Tibial nerve (tissue), 4 donors: ENCODE measurements at places on chromosomes 7 and 10. TPM values are rescaled to one million over a fixed set of nuclear protein-coding genes. Genes with fewer than 3 reads are reported as not detected.
A peak's percentile ranks its signal among the peaks of the same experiment; 100 is the strongest.

DNA sequence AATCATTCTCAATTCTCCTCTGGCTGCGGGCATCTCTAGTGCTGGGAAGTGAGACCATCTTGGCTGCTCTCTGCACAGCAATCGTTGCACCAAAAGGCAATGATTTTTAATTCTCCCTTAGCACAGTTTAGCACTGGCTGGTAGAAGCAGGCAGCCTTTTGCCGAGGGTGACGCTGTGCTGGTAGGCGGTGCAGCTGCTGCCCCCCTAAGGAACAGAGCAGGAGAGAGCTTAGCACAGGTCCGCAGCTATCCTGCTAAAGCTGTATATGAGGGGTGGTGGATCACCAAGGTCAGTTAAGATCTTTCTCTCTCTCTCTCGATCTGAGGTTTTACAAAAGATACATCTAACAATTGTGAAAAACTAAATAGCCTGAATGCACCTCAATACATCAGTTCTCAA lies 390.1 kb downstream of the GATA3 start:
- H3K27me3 ChIP-seq = no peaks in the 10 kb centered on the region
- no peak overlapping the region for H3K27ac ChIP-seq
- no peaks in the 10 kb centered on the region for H3K4me1 ChIP-seq
- no peak overlapping the region for H3K4me3 ChIP-seq

DNA sequence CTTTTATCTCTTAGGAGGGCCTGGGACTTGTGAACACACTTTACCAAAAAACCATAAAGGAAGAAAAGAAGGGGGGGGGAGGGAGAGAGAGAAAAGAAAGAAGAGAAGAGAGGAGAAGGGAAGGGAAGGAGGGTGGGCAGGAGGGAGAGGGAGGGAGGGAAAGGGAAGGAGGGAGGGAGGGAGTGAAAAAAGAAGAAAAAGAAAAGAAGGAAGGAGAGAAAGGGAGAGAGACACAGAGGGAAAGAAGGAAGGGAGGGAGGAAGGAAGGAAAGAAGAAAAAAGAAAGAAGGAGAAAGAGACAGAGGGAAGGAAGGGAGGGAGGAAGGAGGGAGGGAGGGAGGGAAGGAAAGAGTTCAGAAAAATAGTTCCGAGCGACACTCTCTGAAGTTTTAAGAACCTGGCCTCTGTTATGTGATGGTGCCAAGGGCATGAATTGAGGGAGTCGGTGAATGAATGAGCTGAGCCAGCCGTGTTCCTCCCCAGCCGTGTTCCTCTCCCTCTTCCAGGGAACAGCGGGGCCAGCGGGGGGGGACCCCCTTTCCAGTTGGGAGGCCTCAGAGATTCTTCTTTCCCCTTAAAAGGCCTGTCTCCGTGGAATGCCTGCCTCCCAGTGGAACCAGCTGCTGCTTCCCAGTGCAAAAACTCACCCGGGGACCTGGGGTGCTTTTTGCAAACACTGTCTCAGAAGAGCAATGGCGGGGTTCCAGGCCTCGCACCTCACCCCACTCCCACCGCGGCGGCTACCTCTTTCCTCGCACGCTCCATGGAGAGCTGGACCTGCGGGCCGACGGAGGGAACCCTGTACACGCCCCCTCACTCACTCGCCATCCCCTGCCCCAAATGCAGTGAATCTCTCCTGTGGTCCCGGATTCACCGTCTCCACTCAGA lies 84.1 kb downstream of the FOXL3 start:
- H3K27ac ChIP-seq = no peak overlapping the region
- H3K4me1 ChIP-seq = no peaks in the 10 kb centered on the region
- H3K27me3 ChIP-seq = peaks cover 24% of the 10 kb centered on the region
- H3K36me3 ChIP-seq = no peaks in the 10 kb centered on the region
- peak; percentile 6 for DNase-seq

Gene ABCF2
- total RNA-seq = 35.2 TPM

DNA sequence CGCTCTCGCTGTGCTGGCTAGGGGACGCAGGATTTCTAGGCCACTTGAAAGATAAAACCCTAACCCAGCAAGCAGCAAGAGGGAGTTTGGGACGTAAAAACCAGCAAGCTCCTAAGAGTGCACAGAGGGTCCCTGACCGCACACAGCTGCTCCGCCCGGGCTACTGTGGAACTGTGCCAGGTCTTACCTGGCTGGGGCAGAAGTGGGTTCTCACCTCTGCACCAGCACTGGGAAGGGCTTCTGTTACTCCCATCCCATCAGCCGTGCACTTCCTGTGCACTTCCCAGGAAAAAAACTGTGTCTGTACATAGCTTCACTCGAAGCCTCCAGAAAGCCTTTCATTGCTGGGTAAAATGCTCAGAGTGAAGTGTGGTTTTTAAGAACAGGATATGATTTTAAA lies 45.9 kb upstream of the PTF1A start:
- H3K4me3 ChIP-seq = no peak overlapping the region
- no peak overlapping the region for H3K27ac ChIP-seq
- no peaks in the 10 kb centered on the region for H3K27me3 ChIP-seq
- no peaks in the 10 kb centered on the region for H3K36me3 ChIP-seq

DNA sequence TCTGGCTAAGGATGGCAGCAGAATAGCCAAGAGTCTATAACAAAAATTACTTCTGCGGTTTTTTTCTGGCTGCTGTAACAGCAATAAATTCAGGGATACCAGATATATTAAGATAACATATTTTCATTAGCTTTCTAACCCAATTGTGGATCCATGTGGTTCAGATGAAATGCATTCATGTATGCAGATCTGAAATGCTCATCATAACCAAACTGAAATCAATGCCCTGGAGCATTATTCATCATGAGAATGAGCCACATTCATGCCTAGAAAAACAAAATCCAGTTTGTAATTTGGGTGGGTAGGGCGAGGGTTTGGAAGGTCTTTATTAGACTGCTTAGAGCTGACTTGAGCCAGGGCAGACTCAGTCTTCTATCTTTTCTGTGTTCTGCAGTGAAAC lies 69.8 kb upstream of the SEMA3A start:
- DNase-seq = no peak
- H3K4me3 ChIP-seq = no peak overlapping the region
- H3K27ac ChIP-seq = no peak overlapping the region
- peaks cover 4% of the 10 kb centered on the region for H3K4me1 ChIP-seq
- no peaks in the 10 kb centered on the region for H3K36me3 ChIP-seq

GRCh38 chr7:39696631-39697030 lies 73.3 kb downstream of the RALA start:
- H3K36me3 ChIP-seq = peaks cover 4% of the 10 kb centered on the region
- peaks cover 9% of the 10 kb centered on the region for H3K4me1 ChIP-seq
- H3K27me3 ChIP-seq = no peaks in the 10 kb centered on the region
- DNase-seq = no peak

DNA sequence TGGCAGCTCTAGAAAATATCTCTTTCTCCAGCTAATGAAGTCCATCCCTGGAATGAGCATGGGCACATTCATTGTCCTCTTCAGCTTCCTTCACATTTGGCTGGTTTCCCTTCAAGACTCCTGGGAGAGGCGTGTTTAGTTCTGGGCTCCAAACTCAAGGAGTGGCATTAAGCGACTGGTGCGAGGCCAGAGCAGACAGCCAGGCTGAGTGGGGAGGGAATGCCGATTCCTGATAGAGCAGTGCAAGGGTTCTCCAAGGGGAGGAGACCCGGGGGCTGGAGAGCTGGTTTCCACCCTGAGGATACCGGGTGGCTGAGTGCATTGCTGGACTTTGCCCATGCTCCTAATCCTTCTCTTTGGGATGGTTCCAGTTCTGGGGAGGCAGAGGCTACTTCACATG lies 372.1 kb downstream of the RPS24 start:
- no peak for DNase-seq
- peaks cover 4% of the 10 kb centered on the region for H3K4me1 ChIP-seq
- H3K36me3 ChIP-seq = no peaks in the 10 kb centered on the region
- no peak overlapping the region for H3K27ac ChIP-seq

Gene CYP2C19
- total RNA-seq = not detected

DNA sequence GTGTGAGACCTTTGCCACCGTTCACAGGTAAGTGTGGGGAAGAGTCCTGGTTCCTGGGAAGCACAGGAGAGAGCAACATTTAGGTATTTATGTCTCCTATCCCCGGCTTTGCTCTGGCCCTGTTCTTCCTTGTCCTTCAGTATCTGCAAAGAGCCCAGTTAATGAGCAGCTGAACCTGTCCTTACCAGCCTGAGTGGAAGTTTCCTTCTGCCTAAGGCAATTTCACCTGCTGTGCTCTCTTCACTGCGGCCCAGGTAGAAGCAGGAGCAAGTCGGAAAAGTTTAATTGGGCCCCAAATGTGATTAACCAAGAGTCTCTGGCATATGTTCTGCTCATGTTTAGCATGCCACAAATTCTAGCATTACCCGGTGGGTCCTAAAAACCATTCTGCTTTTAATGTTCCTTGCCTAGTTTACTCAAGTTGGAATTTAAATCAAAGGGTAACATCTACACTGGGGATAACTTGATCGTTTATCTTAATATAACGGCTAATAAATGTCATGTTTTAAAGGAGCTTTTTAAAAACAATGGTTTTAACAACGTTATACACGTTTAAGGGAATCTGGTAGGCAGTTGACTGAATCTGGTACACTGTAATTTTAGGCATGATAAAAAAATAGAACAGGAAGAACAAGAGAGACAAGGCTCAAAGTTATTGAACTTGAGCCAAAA lies 817.1 kb downstream of the TYW1 start:
- H3K27ac ChIP-seq = no peak overlapping the region
- no peaks in the 10 kb centered on the region for H3K27me3 ChIP-seq
- H3K4me3 ChIP-seq = no peak overlapping the region
- H3K4me1 ChIP-seq = no peaks in the 10 kb centered on the region
- no peak for DNase-seq

DNA sequence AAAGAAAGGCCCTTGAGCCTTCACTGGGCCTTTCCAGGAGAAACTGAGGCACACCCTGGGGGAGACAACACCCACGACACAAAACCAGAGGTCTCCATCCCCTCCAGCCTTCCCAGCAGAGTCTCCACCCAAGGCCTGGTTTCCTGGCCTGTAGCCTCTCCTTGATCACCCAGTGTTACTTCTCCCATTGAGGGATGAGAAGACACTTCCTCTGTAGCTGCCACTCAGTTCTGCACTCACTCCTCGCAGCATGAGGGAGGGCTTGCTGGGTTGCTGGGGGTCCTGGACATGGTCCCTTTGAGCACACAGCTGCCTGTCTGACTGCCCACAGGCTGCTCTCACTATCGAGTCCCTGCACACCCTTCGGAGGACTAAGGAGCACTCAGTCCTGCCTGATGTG lies 438.1 kb upstream of the FOXK1 start:
- peaks cover 54% of the 10 kb centered on the region for H3K36me3 ChIP-seq
- H3K4me1 ChIP-seq = no peaks in the 10 kb centered on the region
- no peaks in the 10 kb centered on the region for H3K27me3 ChIP-seq
- no peak overlapping the region for H3K4me3 ChIP-seq
- no peak overlapping the region for H3K27ac ChIP-seq

Gene ANXA8
- 3.5 TPM for total RNA-seq

DNA sequence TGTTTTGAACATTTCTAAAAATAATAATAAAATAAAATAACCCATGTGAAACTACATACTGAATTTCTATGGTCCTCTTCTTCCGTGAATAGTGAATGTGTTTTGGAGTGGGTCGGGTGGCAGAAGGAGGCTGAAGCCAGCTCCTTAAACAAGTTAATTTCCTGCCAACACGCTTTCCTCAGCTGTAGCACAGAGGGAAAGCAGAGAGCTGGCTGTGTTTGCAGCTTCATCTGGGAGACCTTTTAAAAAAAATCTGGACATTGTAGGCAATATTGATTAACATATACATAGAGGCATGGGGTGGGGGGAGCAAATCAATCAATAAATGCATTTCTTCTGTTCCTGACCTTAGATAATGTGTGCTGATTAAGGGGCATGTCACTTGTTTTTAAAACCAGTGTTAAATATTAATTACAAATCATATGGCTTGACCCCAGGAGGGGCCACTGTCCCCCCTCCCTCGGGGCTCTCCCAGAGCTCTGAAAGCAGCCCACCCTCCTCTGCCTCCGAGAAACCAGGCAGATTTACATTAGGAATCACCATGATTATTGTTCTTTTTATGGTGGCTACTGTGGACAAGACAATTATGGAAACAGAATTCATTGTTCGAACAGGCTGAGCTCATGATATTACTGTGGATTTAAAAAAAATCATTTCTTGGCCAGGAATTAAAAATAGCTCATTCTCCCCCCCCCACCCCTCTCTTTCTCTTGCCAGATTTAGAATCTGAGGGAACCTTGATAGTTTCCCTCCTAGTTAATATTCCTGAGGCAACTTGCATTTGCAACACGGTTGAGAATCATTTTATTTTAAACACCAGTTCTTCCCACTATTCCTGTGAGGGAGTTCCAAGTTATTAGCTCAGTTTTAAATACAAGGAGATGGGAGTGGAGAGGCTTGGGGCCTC lies 100.5 kb upstream of the CARD11 start:
- H3K27ac ChIP-seq = no peak overlapping the region
- no peaks in the 10 kb centered on the region for H3K4me1 ChIP-seq
- H3K36me3 ChIP-seq = no peaks in the 10 kb centered on the region
- H3K4me3 ChIP-seq = no peak overlapping the region
- H3K27me3 ChIP-seq = no peaks in the 10 kb centered on the region
